ENCODE measurements at places on chromosomes 6 and 20. TPM values are rescaled to one million over a fixed set of nuclear protein-coding genes. Genes with fewer than 3 reads are reported as not detected.

DNA sequence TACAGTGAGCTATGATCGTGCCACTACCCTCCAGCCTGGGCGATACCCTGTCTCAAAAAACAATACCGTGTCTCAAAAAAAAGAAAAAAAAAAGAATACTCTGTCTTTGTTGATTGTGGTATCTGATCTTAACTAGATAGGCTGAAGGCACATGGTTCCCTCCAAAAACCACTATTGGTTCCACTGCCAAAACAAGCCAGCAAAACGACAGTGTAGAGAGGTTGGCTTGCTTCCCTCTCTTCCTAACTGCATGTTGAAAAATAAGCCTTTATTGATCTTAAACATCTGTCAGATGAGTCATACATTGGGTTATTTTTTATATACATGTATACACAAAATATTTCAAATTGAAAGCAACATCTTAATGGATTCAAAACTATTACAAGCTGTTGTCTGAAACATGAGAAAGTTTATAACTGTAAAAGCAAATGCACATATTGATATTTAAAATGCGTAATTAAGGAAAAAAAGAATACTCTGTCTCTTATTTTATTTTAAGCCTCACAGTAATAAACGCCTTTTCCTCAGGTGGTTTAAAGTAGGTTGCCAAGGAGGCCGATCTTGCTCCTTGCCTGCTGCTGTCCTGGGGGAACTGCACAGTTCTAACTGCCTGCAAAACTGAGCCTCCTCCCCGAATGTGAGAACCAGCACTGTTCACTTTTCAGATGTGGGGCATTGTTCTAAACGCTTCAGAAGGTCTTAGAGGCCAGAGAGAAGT is 7.0 kb upstream of the NINL start:
- H3K36me3 ChIP-seq = no peaks in the 10 kb centered on the region
- no peaks in the 10 kb centered on the region for H3K27me3 ChIP-seq
- H3K4me1 ChIP-seq = no peaks in the 10 kb centered on the region
- no peak overlapping the region for H3K27ac ChIP-seq

DNA sequence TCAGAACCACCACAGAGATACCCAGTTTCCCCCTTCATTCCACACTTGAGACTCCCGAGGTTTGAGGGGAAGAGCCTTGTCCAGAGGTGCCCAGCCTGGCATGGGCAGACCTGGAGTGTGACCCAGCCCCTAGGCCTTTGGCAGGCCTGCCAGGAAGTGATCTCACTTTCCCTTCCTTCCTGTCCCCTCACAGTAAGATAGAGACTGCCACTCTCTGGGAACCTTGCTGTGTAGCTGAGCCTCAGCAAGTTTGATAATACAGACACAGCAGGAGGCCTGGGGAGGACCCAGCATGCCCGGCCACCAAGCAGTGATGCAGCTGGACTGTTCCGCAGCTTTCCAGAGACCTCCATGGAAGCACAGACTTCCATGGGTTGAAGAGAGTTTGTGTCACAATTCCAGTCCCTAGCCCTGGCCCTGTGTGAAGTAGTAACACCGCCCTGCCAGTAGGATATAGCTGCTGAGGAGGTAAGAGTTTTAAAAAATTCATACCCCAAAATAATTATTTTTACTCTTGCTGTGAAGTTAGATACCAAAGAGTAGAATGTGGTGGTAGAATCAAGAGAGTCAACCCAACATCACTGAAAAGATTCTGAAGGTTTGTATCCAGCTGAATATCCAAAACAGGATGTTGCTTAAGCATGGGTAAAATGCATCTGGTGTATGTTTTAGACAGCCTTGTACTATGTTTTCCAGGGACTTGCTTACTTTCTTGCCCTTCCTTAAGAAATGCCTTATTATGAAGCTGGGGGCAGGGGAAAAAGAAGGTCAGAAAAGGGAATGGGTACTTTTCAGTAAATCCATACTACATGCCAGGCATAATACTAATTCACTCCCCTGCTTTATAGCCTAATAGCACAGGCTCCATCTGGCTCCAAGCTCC is 16.3 kb downstream of the PKIG start:
- H3K4me1 ChIP-seq = no peaks in the 10 kb centered on the region
- no peaks in the 10 kb centered on the region for H3K36me3 ChIP-seq
- no peak for DNase-seq
- H3K27me3 ChIP-seq = no peaks in the 10 kb centered on the region
- H3K27ac ChIP-seq = no peak overlapping the region

DNA sequence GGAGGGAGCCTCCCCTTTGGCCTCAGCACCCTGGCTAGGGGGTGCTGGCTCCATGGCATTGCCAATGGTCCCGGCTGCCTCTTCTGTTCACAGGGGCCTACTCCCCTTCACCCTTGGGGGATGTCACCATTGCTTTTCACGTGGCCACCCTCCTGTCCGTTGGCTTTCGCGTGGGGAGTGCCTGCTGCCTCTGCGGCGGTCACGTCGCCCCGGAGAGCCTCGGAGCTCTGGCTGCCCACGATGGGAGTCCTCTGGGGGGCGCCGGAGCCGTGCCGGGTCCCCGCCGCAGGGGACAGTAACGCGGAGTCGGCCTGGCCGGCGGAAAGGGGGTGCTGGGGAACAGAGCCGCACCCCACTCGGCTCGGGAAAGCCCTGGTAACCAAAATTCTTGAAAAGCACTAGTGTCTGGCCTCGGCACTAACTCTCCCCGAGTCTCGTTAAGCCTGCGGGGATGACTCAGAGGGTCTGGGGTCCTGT is 661 bp upstream of the HEBP2 start:
- no peaks in the 10 kb centered on the region for H3K27me3 ChIP-seq
- H3K36me3 ChIP-seq = peaks cover 29% of the 10 kb centered on the region
- peak overlapping the region; percentile 84 for H3K27ac ChIP-seq
- H3K4me1 ChIP-seq = peaks cover 33% of the 10 kb centered on the region
- DNase-seq = no peak

- no peaks in the 10 kb centered on the region for H3K27me3 ChIP-seq
- H3K27ac ChIP-seq = no peak overlapping the region
- H3K4me1 ChIP-seq = peaks cover 28% of the 10 kb centered on the region
- DNase-seq = no peak
- no peaks in the 10 kb centered on the region for H3K36me3 ChIP-seq
Measured at GRCh38 chr6:11416936-11417576, 120.5 kb upstream of the TMEM170B start.

GRCh38 chr6:75278474-75279077 is 6.0 kb downstream of the TMEM30A start:
- H3K27ac ChIP-seq = no peak overlapping the region
- peak overlapping the region; percentile 45 for H3K4me3 ChIP-seq
- peaks cover 8% of the 10 kb centered on the region for H3K36me3 ChIP-seq
- H3K27me3 ChIP-seq = no peaks in the 10 kb centered on the region
- DNase-seq = no peak

DNA sequence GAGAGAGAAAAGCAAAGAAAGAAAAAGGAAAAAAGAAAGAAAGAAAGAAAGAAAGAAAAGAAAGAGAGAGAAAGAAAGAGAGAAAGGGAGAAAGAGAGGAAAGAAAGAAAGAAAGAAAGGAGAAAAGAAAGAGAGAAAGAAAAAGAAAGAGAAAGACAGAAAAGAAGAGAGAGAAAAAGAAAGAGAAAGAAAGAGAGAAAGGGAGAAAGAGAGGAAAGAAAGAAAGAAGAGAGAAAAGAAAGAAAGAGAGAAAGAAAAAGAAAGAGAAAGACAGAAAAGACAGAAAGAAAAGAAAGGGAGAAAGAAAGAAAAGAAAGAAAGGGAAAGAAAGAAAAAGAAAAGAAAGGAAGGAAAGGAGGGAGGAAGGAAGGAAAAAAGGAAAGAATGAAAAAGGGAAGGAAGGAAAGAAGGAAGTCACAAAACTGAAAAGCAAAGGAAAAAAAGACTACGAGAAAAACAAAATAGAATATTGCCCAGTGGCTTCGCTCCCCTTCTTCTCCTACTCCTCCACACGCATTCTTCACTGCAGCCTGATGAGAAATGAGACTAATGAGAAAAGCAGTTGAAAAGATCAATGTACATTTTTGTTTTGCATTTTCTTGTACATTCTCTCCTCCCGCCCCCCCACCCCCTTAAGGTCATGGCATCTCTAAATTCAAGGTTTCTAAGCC is 170.0 kb downstream of the SOD2 start:
- no peak overlapping the region for H3K4me3 ChIP-seq
- no peaks in the 10 kb centered on the region for H3K4me1 ChIP-seq
- H3K36me3 ChIP-seq = no peaks in the 10 kb centered on the region
- H3K27ac ChIP-seq = no peak overlapping the region
- peaks cover 2% of the 10 kb centered on the region for H3K27me3 ChIP-seq

GRCh38 chr6:14450133-14450504 is 332.5 kb downstream of the CD83 start:
- peaks cover 21% of the 10 kb centered on the region for H3K4me1 ChIP-seq
- H3K36me3 ChIP-seq = no peaks in the 10 kb centered on the region
- no peak for DNase-seq
- no peak overlapping the region for H3K27ac ChIP-seq
- no peaks in the 10 kb centered on the region for H3K27me3 ChIP-seq

DNA sequence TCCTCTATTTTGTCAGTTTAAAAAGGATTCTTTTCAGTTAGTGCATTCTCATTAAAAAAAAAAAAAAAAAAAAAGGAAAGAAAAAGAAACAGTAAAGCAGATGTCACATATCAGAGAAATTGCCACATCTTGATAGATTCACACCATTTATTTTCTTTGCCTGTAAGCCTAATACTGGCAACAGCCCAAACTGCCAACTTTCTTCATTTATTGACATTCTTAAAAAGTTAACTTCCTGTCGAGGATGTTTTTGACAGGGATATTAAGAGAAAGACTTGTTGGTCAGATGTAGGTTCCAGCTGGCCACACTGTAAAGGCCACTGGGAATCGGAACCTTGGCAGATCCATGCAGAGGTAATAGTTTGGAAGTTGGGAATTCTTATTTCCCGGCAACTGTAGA is 332.6 kb downstream of the NRN1 start:
- H3K36me3 ChIP-seq = no peaks in the 10 kb centered on the region
- no peaks in the 10 kb centered on the region for H3K27me3 ChIP-seq
- peaks cover 8% of the 10 kb centered on the region for H3K4me1 ChIP-seq
- no peak overlapping the region for H3K4me3 ChIP-seq
- H3K27ac ChIP-seq = no peak overlapping the region

- H3K4me3 ChIP-seq = no peak overlapping the region
- H3K27ac ChIP-seq = no peak overlapping the region
- no peaks in the 10 kb centered on the region for H3K4me1 ChIP-seq
- no peaks in the 10 kb centered on the region for H3K27me3 ChIP-seq
- DNase-seq = no peak
Measured at GRCh38 chr6:136887953-136888352, 34.1 kb upstream of the SLC35D3 start.

GRCh38 chr6:137002505-137002904 is 42.3 kb downstream of the IL20RA start:
- H3K27me3 ChIP-seq = peaks cover 2% of the 10 kb centered on the region
- H3K27ac ChIP-seq = no peak overlapping the region
- no peaks in the 10 kb centered on the region for H3K4me1 ChIP-seq
- no peaks in the 10 kb centered on the region for H3K36me3 ChIP-seq

GRCh38 chr6:144746902-144747469 is 461.9 kb downstream of the UTRN start:
- H3K27me3 ChIP-seq = no peaks in the 10 kb centered on the region
- H3K4me3 ChIP-seq = no peak overlapping the region
- peaks cover 35% of the 10 kb centered on the region for H3K36me3 ChIP-seq
- no peaks in the 10 kb centered on the region for H3K4me1 ChIP-seq
- H3K27ac ChIP-seq = no peak overlapping the region
- DNase-seq = no peak

- H3K36me3 ChIP-seq = no peaks in the 10 kb centered on the region
- no peaks in the 10 kb centered on the region for H3K27me3 ChIP-seq
- no peak overlapping the region for H3K4me3 ChIP-seq
Measured at GRCh38 chr6:105713474-105714118, 310.7 kb upstream of the PREP start.

DNA sequence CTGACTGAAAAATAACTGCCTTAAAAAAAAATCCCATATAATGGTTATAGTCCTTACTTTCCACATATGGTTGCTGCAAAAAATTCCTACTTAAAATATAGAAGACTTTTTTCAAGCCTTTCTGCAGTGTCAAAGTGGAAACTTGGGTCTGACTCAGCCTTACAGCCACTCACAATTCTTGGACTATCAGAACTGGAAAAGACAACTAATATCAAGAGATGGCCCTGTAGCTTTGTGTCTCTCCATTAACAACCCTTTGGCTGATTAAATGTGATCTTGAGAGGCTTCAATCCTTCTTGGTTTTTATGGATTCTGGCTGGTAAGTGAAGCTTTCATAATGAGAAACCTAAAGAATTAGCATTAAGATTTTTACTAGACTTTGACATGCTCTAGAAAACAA is 307.8 kb downstream of the RNGTT start:
- no peak overlapping the region for H3K27ac ChIP-seq
- H3K4me3 ChIP-seq = no peak overlapping the region
- no peaks in the 10 kb centered on the region for H3K27me3 ChIP-seq
- no peaks in the 10 kb centered on the region for H3K4me1 ChIP-seq
- DNase-seq = no peak
- peaks cover 3% of the 10 kb centered on the region for H3K36me3 ChIP-seq

DNA sequence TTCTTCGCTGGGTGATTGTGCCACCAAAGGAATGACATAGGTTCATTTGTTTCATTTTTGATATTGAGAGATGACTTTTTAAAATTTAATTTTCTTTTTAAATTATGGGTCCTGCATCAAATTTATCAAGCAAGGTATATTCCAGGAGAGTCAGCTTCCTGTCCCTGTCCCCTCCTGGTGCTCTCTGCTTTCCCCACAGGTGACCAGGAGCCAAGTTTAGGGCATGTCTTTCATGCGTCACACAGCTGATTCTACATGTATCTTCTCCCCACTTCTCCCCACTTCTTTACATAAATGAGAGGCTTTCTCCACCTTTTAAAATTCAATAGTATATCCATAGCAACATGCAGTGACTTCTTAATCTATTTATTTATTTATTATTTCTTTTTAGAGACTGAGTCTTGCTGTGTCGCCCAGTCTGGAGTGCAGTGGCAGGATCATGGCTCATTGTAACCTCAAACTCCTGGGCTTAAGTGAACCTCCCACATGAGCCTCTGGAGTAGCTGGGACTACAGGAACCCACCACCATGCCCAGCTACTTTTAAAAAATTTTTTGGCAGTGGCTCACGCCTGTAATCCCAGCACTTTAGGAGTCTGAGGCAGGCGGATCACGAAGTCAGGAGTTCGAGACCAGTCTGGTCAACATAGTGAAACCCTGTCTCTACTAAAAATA is 30.0 kb downstream of the OSBPL2 start:
- H3K27me3 ChIP-seq = no peaks in the 10 kb centered on the region
- no peak overlapping the region for H3K4me3 ChIP-seq

CEP250 gene
- 64.1 TPM for total RNA-seq

HDGFL1 gene
- total RNA-seq = not detected

SYCP2L gene
- not detected for total RNA-seq

FRMD1 gene
- not detected for total RNA-seq

SLC26A8 gene
- total RNA-seq = not detected

LHFPL5 gene
- not detected for total RNA-seq

ADNP gene
- total RNA-seq = 61.5 TPM

TRAPPC3L gene
- 0.37 TPM for total RNA-seq
